Activated naive CD8-positive, alpha-beta T cell treated with anti-CD3 and anti-CD28 coated beads, Interleukin-2, amount 50 U/mL, for 24 hours (primary cell): ENCODE measurements at places on chromosomes 7 and 10.

- DNase-seq, result no peak
These were observed 74.6 kb downstream of the CREM start for GRCh38 chr10:35201234-35201633.

- no peak for DNase-seq
These were observed 481 bp downstream of the SFTPA2 start for GRCh38 chr10:79559726-79560125.

DNA sequence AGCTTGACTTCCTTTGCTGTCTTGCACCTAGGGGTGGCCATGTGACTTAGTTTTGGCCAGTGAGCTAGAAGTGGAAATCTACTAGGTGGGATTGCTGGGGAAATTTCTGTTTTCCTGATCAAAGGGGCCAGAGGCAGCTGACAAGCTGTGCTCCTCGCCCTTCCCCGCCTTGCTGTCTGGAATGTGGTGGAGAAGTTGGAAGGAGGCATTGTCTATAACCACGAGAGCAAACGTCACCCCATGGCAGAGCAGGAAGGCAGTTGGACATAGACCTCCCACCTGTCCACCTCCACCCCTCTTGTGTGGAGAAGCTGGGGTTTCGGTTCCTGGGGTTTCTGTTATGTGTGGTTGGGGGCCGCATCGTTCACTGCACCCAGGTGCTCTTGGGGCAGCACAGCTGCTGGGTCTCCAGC, 7.3 kb downstream of the SFRP5 start:
- no peak for DNase-seq

- DNase-seq, result no peak
These were observed 26.4 kb downstream of the ADCYAP1R1 start for GRCh38 chr7:31078363-31078990.

- no peak for DNase-seq
These were observed 197.1 kb upstream of the CXCL12 start for GRCh38 chr10:44581996-44582395.

DNA sequence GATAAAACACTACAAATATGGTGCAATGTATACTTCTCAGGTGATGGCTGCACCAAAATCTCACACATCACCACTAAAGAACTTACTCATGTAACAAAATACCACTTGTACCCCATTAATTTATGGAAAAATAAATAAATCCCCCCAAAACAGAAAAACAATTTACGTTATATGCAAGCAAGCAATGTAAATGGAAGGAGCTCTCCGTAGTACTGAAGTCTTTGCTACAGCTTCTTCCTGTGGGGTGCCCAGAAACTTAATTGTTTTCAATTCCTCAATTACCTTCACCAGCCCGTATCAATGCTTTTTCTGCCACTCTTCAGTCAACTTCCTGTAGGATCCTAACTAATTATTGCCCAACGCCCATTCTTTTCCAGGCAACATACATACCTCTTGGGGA, 138.1 kb downstream of the RELN start:
- no peak for DNase-seq

- DNase-seq, result no peak
These were observed 37.9 kb upstream of the PDGFA start for GRCh38 chr7:557558-557881.

DNA sequence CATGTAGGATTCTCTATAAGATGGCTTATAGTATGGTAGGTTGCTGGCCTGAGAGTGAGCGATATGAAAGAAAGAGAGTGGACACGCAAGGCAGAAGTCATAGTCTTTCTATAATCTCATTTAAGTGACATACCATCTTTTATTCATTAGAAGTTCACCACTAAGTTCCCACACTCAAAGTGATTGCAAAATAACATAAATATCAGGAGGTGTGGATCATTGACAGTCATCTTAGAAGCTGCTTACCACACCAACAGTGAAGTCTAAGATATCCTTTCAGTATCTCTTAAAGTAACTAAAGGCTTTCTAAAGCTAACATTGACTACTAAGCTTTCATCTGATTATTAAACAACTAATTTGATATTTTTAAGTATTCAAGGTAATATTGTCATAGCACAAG, 36.9 kb upstream of the GNAI1 start:
- no peak for DNase-seq

GRCh38 chr10:53223851-53224250, 451.3 kb upstream of the MBL2 start:
- DNase-seq, result no peak

- DNase-seq, result peak; percentile 57
These were observed 112.0 kb downstream of the NEURL1 start for GRCh38 chr10:103605359-103606096.

DNA sequence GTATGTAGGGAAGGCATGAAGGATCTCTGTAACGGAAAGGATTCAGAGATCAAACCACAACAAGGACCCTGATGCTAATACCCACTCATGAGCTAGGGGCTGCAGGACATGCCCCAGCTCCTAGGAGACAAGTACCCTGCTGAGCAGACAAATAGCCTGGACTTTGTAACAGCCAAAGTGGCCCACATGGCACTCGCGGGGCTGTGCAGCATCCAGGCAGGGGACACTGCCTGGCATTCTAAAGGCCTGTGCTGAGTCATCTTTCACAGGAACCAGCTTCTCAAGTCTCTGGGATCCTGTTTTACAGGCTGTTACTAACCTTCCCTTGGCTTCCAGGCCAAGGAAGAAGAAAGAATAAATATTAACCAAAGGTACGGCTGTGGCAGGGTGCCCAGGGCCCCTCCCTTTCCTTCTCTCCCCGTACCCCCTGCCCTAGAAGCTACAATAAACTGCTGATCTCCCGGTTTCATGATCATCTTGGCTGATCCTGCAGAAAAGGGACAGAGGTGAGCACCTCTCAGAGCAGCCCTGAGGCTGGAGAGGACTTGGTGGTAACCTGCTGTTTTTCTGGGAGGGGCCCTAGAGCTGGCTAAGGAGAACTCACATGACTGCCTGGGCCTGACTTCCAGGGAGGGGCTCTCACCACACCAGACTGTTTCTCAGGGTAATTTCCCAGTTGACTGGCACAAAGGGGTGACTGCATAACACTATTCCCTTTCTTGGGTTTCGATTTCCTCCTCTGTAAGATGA, 4.2 kb upstream of the RPEL1 start:
- no peak for DNase-seq

DNA sequence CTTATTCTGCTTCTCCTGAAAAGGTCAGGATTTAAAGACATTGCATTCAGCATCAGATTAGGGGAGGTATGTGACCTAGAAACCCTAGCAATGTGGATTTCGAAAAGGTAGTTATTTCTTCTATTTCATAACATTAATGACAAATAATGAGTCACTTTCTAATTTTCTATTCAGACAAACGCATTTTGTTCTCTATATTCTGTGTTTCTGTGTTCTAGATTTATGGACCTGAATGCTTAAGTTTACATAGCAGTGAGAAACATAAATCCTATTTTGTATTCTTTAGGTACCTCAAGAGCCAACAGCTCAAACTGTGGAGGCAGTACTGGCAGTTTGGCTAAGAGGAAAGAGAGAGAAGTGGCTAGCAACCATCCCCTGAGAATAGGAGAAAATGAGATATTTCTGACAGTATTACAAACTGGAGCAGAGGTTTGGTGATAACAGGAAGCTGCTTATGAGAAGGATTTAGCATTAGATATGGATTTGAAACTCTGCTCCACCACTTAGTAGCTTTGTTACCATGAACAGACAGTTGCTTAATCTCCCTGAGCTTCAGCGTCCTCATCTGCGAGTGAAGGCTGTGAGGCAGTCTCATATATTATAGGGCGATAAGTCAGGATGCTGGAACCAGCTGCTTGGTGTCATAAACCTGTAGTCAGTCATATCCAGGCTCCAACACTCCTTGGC, 28.2 kb downstream of the CDK14 start:
- no peak for DNase-seq

- DNase-seq, result no peak
These were observed 610.6 kb downstream of the SDK1 start for GRCh38 chr7:3911685-3912084.

- DNase-seq, result no peak
These were observed 544.3 kb upstream of the DPP6 start for GRCh38 chr7:153507885-153508284.

DNA sequence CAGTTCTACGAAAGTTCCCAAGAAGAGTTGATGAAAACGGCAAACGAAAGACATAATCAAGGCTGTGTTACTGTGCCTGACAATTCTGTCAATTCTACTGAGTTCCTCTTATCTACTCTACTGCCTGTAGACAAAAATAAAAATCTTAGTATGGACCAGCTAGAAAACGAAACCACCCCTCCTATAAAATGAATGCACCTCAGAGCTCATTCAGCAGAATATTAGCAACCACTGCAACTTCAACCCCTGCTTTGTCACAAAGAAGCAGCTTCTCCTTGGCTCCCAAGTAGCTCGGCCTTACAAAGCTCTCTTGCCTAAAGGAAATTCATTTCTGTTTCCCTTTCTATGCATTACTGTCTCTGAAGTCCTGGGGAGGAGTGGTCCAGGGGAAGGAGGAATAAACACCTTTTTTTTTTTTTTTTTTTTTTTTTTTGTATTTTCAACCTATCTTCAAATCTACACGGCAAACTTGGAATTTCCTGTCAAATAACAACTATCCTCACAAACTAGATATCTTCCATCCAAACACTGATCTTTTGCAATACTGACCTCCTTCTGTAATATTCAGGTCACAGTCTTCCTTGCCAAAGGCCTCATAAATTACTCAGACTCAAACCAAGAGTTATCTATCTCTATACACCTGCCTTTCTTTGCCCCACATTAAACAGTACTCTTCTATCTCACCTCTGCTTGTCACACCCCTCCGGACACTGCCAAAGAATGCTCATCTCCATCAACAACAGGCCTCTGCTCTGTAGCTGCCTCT, 74.3 kb downstream of the GLI3 start:
- no peak for DNase-seq

DNA sequence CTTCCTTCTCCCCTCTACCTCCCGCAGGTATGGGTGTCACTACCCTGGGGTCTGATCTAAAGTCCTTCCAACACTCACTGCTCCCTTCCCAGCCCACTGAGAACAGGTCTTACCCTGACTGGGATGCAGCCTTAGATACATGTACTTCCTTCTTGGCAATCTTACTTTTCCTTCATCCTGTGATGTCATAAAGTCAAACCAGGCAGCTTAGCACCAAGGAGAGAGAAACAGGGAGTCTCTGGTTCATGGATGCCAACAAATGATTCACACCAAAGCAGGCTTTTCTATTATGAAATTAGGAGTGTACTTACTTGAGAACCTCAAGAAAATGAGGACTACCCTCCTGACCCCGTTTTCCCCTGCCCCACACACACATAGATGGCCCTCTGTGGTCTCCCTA, 111.0 kb upstream of the KMT2E start:
- no peak for DNase-seq

DNA sequence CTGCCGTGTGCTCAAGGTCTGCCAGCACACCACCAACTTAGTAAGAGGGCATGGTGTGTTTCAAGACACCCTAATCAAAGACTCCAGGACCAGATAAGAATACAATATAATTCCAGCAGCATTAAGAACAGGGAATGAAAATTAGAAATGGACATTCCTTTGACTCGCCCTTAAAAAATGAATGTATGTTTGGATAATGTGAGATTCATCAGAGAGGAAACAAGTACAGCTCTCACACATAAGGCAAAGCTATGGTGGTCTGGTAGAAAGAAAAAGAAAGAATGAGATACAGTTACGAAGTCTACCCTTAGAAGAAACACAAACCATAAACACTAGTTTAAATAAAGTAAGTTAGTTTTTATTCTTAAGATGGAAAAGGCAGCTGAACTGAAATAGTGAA, 174.8 kb upstream of the ANK3 start:
- DNase-seq, result no peak

GRCh38 chr10:90775351-90776028, 82.3 kb downstream of the HTR7 start:
- DNase-seq, result no peak

GRCh38 chr10:72079356-72079755, 9.0 kb downstream of the SPOCK2 start:
- DNase-seq, result peak; percentile 74

- DNase-seq, result no peak
These were observed 541.7 kb upstream of the SORCS1 start for GRCh38 chr10:107706096-107706725.

DNA sequence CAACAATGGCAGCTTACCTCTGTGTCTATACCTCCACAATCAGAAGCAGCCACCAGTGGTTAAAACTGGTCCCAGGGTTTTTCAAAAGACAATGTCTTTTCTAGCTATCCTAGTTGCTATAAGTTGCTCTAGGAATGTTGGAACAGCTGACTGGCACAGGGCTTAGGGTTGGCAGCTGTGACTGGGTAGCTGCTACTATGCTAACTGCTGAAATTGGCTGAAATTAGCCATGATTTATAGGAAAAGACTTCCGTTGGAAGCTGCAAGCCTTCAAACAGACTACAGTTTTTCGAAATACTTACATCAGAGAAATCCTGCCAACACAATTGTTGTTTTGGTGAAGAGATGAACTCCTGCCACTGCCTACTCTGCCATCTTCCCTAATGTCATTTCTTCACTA, 102.3 kb downstream of the MKX start:
- DNase-seq, result no peak

DNA sequence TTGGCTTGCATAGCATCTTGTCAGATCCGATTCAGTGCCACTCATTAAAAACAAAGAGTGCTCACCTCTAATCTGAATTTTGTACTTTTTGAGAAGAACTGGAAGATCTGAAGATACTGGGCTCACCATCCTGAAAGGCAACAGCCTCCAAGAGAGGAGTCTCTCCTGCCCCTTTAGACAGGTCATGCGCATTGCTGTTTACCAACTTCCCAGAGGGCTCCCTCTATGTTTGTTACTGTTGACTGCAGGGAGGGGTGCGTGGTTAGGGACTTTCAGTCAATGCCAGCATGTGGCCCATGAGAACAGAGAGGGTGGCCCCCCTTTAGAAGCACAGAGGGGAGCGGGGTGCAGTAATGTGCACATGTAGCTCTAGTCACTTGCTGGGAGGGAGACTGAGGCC, 33.2 kb upstream of the CABCOCO1 start:
- no peak for DNase-seq

- DNase-seq, result no peak
These were observed 29.8 kb downstream of the JAKMIP3 start for GRCh38 chr10:132095403-132096113.

- no peak for DNase-seq
These were observed 59.6 kb upstream of the FAM204A start for GRCh38 chr10:118401708-118402193.

DNA sequence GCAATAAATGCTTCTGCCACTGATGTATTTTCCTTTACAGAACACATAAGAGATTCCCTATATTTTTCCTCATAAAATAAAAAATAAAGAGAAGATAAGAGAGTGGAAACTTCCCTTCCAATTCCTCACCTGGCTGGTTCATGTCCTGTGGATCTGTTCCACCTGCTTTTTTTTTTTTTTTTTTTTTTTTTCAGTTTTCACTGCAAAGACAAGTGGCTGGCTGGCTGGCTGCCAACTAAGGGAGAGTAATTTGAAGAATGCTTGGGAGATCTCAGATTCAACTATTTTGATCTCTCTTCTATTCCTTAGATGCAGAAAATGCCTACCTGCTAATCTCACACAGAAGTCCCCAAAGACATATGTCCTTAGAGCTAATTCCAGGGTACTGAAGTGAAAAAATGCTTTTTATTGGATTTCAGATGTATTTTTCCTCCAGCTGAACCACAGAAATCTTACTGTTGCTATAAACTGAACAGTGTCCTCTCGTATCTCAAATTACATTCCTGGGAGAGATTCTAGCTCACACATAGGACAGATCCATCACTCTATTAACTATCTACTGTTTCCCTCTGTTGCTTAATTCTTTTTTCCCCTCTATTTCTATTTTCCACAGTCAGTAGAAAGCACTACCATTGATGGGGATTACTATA, 120.8 kb downstream of the NRCAM start:
- no peak for DNase-seq
